ENCODE measurements at places on chromosomes 2 and 18.

GRCh38 chr2:21395366-21395765 lies 271.6 kb downstream of the TDRD15 start:
- no peak for DNase-seq

DNA sequence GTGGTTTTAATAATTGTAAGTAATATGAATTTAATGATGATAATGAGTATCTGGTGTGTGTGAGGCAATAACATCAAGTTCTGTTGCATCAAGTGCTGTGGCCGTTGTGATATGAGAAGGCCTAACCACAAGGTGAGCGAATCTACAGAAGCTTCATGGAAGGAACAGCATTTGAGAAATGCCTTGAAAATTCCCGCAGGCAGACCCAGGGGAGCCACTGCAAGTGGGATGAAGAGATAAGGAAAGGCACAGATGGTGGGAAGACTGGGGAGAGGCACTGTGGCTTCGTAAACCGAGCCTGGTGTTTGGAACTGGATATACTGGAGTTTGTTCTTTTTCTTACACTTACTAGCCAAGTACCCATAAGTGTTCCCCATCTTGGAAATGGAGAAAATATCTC lies 357.5 kb downstream of the PTPRM start:
- DNase-seq, result no peak

- DNase-seq, result no peak
Measured at GRCh38 chr2:170905864-170906263, 23.2 kb upstream of the GORASP2 start.

DNA sequence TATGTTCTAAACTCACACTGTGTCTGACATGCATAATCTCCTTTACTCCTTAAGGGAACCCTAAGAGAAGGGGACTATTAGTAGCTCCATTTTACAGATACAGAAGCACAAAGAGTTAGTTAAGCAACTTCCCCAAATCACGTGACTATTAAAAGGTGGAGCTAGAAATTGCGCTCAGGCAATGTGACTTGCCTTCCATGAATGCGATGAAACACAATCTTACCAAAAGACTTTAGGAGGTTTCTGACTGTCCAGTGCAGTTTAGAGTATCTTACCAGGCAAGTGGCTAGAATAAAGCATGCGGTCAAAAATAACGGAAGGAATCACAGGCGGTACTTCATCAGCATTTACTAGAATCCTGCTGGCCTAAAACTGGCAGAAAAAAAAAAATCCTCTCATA lies 70.4 kb downstream of the ZNF521 start:
- no peak for DNase-seq

DNA sequence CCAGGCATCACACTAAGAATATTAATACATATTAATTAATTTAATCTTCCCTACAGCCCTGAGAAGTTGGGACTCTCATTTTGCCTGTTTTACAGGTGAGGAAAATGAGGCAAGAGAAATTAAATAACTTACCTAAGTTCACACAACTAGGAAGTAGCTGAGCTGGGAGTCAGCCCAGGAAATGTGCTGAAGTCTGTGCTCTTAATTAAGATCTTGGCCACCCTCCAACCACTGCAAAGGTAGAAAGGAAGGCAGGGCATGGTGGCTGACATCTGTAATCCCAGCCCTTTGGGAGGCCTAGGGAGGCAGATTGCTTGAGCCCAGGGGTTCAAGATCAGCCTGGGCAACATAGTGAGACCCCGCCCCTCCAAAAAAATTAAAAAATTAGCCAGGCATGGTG lies 12.9 kb upstream of the MGAT4A start:
- DNase-seq, result no peak

DNA sequence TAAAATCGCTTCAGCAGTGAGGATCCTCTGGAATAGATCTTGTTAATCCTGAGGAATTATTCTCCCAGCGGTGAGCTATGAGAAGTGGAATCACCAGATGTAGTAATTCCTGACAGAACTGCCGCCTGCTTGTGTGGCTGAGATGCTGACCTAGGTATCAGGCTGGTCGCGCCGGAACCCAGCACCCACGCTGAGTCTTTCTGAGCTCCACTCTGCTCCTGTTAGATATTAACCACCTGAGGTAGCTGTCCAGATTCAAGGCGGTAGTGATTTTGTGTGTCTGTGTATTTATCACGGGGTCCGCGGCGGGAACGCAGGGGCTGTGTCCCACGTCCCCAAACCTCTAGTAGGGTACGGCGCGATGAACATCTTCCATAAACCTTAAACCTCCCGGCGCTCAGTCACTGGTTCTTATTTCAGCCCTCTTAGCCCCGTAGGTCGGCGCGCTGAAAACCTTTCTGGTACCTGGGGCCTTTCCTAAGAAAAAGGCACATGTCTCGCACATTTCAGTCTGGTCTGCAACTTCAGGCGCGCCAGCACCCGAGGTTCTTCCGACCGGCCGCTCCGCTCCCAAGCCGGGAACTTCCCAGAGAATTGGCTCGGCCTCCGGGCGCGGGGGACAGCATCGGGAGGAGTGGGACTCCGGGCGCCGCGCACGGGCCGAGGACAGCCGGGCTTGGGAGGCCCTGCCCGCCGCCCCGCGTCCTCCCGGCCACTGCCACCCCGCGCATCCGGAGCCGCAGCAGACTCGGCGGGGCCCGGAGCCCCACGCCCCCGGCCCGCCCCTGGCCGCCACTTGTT lies 542 bp upstream of the CNNM3 start:
- peak; percentile 9 for DNase-seq
